ENCODE measurements at places on chromosomes 7 and 10.
A peak's percentile ranks its signal among the peaks of the same experiment; 100 is the strongest.

DNA sequence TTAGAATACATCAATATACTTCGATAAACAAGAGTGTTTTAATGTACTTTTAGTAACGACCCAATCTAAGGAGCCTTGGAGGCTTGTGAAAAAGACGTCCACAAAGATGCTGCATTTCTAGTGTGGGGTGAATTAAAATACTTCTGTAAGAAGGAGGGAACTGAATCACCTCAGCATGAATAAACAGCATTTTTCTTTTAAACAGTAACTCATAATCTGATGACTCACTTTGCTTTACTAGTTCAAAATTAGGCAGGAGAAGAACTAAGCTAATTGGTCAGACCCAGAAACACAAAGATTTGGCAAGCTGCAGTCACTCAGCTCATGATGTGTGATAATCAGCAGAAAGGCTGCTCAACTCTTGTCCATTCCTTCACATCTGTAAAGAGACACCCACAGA is 24.2 kb downstream of the NCOA4 start:
- DNase-seq: peak; percentile 32

DNA sequence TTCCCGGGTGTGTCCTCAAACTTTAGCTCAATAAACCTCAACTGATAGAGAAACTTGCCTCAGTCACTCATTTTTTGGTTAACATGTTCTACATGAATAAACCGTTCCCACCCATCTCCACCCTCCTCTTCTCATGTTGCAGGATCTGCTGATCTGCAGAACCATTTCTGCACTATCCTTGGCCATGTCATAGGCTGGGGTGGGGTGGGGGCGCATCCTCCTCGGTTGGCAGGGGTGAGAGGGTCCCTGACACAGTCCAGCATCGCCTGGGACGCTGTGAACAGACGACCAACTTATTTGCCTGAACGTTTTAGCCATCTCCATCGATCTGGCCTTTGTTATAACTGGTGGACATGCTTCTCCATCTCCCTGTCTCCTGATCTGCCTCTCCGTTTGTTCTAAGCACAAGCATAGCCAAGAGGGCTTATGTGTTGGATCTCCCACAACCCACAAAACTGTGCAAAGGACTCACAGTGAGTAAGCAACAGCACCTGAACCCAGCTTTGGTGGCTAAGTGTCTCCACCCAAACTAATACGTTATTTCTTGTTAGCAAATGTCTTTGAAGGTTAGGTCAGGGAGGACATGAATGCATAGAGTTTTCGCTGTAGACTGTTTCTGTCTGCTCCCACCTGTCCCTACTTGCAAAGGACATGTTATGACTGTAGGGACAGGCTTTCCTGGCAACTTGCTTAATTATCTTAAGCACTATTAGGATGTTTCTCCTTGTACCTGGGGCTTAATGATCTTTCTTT is 51.7 kb downstream of the PRKCQ start:
- DNase-seq: peak; percentile 64

DNA sequence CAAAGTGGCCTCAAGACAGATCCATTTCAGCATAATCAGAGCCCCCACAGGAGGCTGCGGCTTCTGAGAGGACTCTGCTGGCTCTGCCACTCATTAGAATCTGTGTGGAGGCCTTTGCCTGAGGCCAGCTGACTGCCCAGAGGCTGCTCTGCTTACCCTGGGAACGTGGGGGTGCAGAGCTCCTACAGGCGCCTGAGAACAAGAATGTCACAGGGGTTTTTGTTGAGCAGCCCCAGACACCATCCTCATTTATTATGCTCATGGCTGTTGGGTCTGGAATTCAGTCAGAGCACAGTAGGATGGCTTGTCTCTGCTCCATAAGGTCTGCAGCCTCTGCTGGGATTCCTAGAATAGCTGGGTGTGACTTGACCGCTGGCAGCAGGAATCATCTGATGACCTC is 101.8 kb upstream of the GDF10 start:
- no peak for DNase-seq

DNA sequence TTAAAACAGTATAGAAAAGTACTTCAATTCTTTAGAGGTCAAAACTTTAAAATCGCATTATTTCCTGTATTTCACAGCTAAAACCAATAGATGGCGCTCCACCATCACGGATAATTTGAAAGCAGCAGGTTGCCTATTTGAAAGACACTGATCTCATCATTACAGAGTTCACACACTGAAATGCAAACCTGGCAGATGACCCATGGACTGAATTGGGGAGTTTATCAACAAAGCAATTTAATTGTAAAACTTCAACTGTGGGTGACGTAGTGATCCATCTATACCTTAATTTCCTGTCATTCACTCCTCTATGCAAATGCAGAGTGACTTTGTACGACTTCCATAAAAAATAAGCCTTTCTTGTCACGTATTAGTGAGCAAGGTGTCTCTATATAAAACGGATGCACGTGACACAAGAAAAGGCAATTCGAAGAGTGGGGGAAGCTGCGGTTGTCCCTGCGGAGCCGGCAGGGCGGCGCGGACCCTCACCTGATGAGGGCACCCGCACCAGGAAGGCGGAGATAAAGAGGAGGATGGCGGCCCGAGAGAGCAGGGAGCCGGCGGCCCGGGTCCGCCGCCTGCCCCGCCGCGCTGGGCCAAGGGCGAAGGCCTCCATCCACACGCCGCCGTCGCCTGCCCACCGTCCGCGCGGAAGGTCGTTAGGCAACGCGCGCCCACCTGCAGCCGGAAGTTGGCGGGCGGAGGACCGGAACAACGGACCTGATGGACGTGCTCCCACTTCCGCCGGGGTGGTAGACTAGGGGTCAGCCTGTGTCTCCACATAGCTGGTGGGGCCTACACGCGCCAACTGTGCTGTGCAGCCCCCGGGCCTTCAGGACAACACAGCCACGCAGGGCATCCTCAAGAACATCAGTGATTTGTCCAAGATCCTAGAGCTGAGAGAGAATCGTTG is at the start of gene ZPBP:
TSS of gene ZPBP (minus strand) at position 668 of the 913 bp plus-strand sequence. CDS start at position 616, 52 bp downstream.
- DNase-seq: peak; percentile 29

GRCh38 chr10:132452651-132453469 is 55.9 kb downstream of the PWWP2B start:
- DNase-seq: peak; percentile 46

- DNase-seq: peak; percentile 13
These were observed 26.7 kb upstream of the OTUD1 start for GRCh38 chr10:23412223-23412622.

GRCh38 chr7:68070992-68071391 is 1074.4 kb downstream of the TYW1 start:
- no peak for DNase-seq

DNA sequence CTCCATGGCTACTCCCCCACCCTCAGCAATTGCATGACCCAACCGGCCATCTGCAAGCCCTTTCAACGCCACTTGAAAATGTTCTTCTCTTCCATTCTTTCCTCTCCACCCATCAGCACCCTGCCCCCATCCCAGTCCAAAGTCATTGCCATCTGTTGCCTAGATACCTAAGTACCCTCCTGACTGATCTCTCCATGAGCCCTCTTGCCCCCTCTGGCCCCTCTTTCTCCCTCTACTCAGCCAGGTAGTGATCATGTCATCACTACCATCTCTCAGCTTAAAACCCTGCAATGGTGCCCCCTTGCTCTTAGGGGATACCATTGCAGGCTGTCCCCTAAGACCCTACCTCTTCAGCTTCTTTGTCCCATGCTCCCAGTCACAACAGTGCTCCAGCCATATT is 30.5 kb upstream of the BTRC start:
- DNase-seq: no peak

DNA sequence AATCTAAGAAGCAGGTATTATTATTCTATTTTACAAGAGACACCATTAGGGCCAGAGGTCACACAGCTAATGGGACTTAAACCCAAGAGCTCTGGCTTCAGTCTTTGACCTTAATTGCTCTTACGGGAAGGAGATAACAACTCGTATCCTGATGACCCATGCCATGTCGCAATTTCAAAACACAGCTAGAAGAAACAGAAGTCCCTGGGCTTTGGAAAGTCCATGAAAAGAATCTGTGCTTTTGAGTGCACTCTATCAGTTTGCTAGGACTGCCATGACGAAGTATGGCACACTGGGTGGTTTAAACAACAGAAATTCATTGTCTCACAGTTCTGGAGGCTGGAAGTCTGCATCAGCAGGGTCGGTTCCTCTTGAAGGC is 247.8 kb upstream of the AOAH start:
- no peak for DNase-seq

GRCh38 chr10:71766717-71767419 is 6.5 kb downstream of the VSIR start:
- DNase-seq: peak; percentile 79

DNA sequence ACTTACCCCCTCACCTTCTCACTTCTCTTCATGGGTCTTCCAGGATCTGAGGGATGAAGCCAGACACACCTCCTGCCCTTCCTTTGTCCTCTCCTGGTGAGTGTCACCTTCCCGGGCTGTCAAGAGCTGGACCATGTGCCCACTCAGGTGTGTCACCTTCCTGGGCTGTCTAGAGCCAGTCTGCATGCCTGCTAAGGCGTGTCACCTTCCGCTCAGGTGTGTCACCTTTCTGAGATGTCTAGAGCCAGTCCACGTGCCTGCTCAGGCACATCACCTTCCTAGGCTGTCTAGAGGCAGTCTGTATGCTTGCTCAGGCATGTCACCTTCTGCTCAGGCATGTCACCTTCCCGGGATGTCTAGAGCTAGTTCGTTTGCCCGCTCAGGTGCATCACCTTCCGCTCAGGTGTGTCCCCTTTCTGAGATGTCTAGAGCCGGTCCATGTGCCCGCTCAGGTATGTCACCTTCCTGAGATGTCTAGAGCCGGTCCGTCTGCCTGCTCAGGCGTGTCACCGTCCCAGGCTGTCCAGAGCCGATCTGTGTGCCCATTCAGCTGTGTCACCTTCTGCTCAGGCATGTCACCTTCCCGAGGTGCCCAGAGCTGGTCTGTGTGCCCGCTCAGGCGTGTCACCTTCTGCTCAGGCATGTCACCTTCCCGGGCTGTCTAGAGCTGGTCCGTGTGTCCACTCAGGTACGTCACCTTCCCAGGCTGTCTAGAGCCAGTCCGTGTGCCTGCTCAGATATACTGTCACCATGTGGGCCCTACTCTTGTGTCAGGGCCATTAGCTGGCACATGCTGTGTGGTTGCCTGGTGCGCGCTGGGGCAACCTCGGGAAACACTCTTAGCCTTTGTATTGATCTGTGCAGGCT is 245.3 kb downstream of the EBF3 start:
- peak; percentile 30 for DNase-seq

DNA sequence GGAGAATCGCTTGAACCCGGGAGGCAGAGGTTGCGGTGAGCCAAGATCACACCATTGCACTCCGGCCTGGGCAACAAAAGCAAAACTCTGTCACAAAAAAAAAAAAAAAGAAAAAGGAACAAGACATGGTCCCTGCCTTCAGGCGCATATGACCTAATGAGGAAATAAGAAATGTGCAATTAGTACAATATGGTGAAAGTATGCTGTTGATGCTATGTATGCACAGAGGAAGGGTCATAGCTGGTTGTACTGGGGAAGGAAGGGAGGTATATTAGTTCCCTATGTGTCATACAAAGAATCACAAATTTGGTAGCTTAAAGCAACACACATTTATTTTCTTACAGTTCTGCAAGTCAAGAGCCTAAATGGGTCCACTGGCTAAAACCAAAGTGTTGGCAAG is 97.8 kb upstream of the MPP7 start:
- no peak for DNase-seq

DNA sequence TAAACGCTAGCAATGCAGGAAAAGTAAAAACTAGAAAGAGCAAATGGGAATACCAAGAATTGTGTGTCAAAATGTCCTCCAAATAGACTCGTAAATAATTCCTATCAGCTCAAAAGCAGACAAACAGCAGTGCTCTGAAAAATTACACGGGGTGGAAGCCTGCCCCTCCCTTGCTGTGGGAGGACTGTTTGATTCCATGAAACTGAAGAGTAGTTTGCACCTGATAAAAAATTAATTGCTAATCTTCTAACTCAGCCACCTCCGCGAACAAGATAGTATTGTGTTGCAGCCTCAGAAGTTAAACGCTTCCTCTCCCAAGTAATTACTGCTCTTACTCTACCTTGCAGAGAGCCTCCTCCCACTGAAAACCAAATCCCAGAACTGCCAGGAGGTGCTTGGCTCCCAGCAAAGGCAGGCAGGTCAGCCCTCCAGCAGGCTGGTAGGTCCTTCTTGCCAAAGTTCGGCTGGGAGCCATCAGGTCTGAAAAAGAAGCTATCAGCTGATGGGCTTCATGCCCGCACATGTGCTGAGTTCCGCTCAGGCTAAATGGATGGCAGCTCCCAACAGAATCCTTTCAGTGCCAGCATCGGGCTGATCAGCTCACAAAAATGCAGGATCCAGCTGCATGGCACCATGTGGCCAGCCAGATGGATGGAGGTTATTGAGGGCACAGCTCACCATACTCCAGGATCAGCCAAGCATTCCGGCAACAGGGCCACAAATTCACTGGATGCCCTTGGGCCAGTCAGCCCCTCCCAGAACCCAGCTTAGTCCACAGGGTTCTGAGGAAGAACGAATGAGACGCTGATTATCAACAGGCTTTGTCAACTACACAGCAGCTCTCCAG is 37.1 kb downstream of the MAD1L1 start:
- peak; percentile 58 for DNase-seq

DNA sequence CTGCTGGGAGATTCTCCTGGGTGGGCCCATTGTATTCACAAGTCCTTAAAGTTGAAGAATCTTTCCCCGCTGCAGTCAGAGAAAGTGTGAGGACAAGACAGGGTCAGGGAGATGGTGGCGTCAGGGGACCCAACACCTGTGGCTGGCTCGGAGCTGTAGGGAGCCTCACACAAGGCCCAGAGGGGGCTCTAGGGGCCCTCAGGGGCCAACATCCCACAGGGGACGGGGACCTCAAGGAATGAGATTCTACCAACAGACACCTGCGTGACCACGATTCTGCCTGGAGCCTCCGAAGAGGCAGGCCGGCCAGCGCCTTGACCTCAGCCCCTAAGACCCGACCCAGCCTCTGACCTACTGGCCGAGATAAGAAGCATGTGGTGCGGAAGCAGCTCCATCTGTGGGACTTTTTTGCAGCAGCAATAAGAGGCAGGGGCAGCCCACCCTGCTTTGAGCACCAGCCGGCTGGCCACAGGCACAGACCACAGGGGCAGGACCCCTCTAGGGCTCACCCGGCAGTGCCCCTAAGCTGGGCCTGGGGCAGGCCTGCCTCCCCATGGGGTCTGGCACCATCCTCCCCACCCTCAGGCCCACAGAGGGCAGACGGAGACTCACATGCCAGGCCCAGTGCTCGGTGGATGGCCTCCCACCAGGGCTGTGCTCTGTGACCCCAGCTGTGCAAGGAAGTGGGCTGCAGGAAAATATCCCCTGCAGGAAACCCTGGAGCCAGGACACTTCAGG is 13.2 kb downstream of the RASGEF1A start:
- DNase-seq: no peak

- DNase-seq: no peak
These were observed 845.7 kb upstream of the POT1 start for GRCh38 chr7:125775317-125775716.

DNA sequence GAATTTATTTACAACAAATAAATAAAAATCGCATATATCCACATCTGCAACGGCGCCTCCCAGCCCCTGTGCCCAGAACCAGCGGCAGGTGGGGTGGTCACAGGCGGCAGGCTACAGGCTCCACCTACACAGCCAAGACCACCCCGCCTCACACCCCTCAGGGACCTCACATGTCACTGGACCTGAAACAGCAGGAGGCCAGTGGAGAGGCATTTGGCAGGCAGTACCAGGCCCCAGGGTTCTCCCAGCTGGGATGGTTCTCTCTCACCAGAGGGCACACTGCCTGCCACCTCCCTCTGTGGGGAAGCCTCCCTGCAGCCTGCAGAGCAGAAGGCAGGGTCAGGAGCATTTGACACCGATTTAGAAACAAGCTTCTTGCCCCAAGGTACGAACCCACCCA is 81.5 kb downstream of the MAD1L1 start:
- no peak for DNase-seq
